ENCODE measurements at places on chromosomes 13 and 19.
A peak's percentile ranks its signal among the peaks of the same experiment; 100 is the strongest.

DNA sequence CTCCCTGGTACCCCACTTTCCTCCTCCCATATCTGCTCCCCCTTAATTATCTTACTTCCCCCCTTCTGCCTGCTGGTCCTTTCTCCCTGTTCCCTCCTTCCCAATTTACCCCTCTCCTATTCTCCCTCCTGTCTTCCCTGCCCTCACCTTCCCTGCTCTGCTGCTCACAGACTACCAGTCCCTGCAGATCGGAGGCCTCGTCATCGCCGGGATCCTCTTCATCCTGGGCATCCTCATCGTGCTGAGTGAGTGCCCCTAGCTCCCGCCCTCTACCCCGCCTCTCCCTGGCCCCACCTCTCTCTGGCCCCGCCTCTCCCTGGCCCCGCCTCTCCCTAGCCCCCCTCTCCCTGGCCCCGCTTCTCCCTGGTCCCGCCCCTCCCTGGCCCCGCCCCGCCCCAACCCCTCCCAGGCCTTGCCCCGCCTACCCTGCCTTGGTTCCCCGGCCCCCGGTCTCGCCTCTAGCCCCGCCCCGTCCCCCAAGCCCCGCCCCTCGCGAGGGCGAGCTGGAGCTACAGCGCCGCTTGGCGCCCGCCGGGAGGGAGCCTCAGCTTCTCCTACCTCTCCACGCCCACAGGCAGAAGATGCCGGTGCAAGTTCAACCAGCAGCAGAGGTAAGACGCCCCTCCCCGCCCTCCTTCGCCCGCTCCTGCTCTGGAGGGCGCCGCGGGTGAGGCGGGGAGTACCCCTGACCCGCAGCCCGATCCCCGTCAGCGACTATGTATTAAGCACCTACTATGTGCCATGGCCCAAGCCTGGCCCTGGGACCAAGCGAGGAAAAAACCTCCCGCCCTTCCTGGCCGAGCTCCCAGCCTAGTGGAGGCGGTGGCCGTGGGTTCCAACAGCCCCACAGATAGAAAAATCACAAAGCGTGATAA is 1.9 kb upstream of the FXYD7 start:
- peak; percentile 92 for DNase-seq

GRCh38 chr19:33156334-33156733 is 24.4 kb downstream of the WDR88 start:
- no peak for DNase-seq

DNA sequence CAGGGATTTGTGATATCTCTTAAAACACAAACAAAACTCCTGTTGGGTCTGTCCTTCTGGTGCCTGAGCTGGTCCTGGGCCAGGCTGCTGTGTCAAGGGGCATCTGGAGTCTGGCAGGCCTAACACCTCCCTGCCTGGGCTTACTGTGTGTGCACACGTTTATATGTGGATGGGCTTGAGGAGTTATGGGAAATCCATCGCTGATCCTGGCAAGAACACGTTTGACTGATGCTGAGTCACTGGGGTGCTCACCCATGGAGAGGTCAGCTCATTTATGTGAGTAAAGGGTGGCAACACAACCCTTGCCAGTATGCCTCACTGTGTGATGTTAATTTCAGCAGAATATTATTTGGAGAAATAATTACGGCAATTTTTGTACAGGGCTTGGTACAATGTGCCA is 44.5 kb upstream of the PCDH8 start:
- no peak for DNase-seq

GRCh38 chr19:6101991-6102390 is 8.3 kb downstream of the RFX2 start:
- no peak for DNase-seq

DNA sequence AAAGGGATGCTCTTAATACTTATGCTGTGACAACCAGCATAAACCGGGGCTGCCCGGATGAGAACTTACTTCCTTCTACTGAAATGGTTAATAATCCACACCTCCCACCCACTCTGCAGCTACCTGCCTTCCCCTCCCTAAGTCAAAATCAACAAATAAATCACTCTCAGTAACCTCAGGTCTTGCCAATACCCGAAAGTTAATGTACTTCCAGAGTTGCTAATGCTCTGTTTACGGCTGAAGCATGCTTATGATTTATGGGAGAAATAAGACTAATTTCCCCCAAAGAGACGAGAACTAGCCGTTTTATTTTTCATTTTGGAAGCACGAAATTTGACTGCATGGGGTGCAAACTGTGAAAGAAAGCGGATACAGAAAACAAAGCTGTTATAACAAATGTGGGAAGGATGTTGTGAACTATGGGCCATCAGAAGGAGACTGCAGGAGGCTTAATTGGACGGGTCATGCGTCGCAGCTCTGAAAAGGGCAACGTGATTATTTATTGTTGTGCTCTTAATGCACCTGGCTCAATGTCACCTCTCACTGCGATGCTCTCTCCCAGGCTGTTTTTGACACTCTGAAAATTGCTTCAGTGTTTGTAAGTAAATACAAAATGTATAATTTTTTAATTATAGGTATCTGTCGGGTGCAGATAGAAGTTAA is 114.0 kb upstream of the SLC7A1 start:
- no peak for DNase-seq

- DNase-seq: no peak
Observed at GRCh38 chr13:93338906-93339305, 112.3 kb downstream of the GPC6 start.

DNA sequence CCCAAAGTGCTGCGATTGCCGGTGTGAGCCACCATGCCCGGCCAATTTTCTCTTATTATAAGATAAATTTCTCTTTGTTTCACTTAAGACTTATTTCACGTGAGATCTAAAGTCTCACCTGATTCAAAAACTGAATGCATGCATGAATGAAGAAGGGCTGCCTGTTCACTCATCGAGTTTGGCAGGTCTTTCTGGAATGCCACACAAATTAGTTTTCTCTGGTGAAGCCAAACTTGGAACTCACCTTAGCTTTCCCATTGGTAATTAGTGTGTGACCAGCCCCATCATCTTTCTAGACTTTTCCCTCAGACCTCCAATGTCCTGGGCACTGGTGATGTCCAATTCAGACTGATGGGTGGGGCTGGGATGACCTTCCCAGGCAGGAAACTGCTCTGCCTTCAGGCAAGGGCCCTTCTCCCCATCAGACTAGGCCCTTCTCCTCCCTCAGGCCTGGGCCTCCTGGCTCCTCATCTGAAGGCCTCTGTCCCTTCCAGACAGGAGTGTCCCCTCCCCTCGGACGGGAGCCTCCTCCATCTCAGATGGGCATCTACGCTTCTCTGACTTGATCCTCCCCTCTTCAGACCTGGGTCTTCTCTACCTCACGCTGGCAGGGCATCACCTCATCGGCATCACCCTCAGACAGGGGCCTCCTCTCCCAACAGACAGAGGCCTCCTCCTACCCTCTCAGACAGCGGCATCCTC is 14.4 kb downstream of the C3 start:
- DNase-seq: no peak

DNA sequence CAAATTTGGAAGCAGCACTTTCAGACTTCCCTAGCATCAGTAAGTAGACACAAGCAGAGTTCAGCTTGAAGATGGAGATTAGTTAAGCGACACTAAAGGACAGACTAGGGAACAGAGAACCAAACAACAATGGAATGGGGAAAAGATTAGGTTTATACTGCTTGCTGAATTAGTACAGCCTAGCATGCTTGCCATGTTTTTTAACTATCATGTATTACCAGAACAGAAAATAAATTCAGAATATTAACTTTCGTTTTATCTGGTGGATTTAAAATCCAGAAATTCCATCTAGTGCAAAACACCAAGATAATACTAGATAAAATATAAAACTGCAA is 451.5 kb upstream of the SLC10A2 start:
- no peak for DNase-seq

DNA sequence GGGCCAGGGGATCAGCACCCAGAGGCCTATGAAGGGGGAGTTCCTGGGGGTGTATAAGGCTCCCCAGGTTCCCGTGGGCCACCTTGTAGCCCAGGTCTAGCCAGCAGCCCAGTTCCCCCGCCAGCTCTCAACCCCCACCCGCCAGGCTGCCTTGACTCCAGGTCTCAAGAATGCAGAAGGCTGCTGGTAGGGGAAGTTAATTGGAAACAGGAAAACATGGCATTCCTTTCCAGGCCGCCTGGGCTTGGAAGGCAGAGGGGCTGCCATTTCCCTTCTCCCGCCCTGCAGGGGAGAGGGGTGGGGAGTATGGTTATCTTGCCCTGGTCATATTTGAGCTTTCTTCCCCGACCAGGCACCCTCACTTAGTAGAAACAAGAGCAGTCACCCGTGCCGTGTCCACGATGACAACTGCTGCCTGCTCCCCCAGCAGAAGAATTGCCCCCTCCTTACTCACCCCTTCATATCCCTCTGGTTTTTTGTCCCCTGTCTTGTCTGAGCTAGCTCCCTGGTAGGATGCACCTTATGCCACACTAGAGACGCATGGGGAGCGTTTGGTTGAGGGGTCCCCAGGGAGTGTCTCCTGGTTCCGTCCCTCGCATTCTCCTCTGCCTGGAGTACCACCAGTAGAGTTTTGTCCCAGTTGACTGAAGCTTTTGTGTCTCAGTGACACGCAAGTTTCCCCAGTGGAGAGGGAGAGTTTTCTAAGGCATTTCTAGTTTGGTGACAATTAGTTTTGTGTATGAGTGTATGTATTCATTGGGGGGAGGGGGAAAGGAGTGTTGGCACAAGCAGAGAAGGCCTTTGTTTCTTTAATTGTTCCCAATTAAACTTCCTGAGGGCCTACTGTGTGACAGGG is 4.5 kb downstream of the BICRA start:
- DNase-seq: no peak

DNA sequence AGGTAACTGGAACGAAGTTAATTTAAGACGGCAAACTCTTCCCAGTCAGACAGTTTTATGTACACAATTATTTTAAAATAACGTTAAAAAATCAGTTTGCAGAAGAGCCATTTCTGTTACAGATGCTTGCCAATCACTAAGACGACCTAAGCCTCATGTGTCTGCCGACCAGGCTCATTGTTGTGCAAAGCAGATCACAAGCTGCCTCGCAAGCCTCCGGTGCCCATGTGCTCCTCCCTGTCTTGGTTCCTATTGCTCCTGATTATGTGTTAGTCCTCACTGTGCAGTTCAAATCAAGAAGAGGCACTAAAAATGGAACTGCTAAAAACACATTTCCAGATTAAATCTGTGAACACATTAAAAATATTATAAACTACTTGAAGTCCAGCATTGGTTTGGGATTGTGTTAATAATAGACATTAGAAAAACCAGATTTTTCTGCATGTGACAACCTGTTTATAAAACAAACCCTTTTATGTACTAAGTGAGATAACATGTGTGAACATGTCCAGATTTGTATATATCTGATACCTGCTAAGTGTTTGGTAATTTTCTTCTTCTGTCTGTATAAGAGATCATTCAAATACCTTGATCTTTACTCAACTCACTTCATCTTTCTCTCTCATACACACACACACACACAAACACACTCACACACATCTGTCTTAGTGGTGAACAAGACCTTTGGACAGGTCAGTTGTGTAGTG is 81.9 kb upstream of the SLC15A1 start:
- no peak for DNase-seq

DNA sequence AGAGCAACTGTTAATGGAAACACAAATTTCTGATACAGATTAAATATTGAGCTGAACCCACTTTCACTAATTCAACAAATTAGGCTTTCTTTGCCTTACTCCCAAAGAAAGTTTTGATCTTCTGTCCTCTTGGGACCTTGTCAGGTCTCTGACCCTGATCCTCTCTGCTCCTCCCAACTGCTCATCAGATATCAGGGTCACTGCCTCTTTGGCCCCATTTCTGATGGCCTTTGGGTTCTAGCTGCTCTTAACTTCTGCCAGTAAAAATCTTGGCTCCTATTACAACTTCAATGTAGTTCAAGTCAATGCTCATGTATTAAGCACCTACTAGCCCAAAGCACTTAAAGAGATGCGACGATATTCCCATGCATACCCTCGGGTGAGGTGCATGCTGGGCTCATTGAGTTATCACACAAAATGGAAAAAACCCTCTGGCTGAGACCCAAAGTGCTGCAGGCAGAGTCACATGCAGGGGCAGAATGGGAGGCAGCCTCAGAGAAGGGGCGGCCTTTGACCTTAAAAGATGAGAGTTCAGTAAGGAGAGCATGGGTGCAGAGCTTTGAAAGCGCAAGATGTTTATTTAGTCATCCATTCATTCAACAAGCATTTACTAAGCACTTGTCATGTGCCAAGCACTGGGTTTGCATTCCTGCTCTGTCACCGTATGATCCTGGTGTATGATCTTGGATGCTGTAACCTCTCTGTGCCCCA is 183.4 kb downstream of the USP12 start:
- DNase-seq: no peak

- DNase-seq: no peak
Observed at GRCh38 chr19:5911366-5911765, 2.7 kb upstream of the CAPS start.

DNA sequence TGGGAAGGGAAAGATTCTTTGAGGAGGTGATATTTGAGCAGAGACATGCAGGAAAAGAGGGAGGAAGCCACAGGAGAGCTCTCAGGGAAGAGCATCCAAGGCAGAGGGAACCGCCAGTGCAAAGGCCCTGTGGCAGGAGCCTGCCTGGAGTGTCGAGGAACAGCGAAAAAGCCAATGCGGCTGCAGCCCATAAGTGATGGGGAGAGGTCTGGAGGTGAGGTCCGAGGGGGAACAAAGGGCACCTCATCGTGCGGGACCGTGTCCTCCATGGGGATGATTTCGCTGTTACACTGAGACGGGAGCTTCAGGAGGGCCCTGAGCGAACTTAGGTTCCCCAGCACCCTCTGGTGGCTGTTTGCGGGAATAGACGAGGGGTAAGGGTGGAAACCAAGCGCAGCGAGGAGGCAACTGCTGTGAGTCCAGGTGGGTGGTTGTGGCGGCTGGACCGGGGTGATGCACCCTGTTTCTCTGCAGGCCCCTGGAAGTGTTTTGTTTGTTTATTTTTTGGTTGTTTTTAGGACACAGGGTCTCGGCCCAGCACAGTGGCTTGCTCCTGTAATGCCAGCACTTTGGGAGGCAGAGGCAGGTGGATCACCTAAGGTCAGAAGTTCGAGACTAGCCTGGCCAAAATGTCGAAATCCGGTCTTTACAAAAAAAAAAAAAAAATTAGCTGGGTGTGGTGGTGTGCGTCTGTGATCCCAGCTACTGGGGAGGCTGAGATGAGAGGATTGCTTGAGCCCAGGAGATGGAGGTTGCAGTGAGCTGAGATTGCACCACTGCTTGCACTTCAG is 5.9 kb upstream of the EHD2 start:
- peak; percentile 83 for DNase-seq

- DNase-seq: peak; percentile 71
Observed at GRCh38 chr19:49224879-49225278, 67.3 kb downstream of the TRPM4 start.

- DNase-seq: no peak
Observed at GRCh38 chr19:1270213-1270853, 1.2 kb downstream of the CIRBP start.

- DNase-seq: no peak
Observed at GRCh38 chr13:70995338-70995737, 871.7 kb downstream of the DACH1 start.

DNA sequence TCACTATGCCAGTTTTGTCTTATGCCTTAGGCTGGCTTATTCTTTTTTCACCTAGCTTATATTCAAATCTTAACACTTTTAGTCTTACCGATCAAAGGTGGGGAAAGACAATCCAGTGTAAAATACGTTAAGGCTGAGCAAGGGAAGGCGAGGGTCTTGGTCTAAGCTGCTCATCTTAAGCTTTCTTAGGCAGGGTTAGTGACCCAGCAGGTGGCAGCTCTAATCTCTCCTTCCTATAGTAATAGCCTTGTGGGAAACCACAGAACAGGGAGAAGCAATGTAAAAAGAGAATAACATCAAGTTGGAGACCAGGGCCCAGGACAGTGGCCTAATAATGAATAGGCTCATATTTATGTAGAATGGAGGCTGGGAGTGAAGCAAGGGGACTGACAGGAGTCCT is 45.9 kb downstream of the COG3 start:
- DNase-seq: no peak

GRCh38 chr19:2054763-2055162 is 3.7 kb upstream of the MKNK2 start:
- DNase-seq: peak; percentile 71

GRCh38 chr19:7912697-7913564 is 1.7 kb upstream of the TGFBR3L start:
- no peak for DNase-seq
